Lower lobe of right lung (tissue), 2 donors: ENCODE measurements at places on chromosomes 12 and 14.

DNA sequence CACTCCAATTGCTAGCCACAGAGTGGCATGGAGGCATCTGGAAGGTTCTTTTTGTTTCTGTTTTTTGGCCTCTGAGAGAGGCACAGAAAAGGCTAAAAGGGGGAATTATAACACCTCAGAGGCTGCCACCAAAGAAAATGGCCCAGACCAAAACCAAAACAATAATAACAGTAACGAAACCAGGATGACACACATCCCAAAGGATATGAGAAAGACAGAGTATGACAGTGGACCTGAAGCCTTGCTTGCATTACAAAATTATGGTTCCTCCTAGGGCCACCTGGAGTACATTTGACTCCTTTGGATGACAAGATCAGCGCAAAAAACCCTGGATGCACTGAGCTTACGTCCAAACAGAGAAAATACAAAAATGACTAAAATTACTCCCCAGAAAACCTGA is 152.7 kb downstream of the AEBP2 start:
- no peak for DNase-seq

GRCh38 chr14:52314595-52315354 is 663 bp downstream of the PTGER2 start:
- DNase-seq: peak; percentile 69

- DNase-seq: no peak
These were observed 647 bp upstream of the SIX1 start for GRCh38 chr14:60649875-60650372.

DNA sequence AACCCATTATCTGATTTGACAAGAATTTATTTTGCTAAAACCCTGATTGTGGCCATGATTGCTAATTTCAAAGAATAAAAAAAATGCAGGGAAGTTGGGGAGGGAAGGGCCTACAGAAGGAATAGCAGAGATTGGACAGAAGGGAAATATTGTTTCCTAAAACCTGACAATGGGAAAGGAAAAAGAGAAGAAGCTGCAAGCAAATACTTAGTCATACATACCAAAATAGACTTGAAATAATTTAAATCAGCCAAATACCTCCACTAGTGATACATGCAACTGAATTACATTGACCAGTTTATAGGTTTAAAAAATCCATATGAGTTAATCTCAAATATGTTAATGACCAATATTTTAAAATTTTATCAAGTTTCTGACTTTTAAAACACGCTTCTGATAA is 75.1 kb downstream of the PELI2 start:
- no peak for DNase-seq

GRCh38 chr12:3897371-3897971 is 24.3 kb upstream of the PARP11 start:
- no peak for DNase-seq

- DNase-seq: no peak
These were observed 118.0 kb upstream of the G2E3 start for GRCh38 chr14:30440961-30441360.

DNA sequence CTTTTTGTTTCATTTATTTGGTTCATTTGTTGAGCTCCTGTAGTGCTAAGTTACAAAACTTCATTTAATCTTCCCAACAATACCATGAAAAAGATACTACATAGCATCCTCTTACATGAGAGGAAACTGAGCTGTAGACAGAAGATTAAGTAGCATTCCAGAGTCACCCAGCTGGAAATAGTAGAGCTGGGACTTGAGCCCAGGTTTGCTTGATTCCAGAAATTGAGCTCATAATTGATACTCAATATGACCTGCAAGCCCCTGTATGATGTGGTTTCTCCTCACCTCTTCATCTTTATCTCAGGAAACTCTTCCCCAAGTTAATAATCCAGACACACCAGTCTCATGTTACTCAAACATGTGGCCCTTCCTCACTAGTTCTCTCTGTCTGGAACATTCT is 87.0 kb upstream of the DAAM1 start:
- no peak for DNase-seq
